HT1080 (cell line): ENCODE measurements at places on chromosomes 11 and 22.

GRCh38 chr22:38954414-38955043 lies 2.9 kb upstream of the APOBEC3A start:
- DNase-seq = no peak

GRCh38 chr22:17137170-17137569 lies 16.0 kb upstream of the TMEM121B start:
- no peak for DNase-seq

DNA sequence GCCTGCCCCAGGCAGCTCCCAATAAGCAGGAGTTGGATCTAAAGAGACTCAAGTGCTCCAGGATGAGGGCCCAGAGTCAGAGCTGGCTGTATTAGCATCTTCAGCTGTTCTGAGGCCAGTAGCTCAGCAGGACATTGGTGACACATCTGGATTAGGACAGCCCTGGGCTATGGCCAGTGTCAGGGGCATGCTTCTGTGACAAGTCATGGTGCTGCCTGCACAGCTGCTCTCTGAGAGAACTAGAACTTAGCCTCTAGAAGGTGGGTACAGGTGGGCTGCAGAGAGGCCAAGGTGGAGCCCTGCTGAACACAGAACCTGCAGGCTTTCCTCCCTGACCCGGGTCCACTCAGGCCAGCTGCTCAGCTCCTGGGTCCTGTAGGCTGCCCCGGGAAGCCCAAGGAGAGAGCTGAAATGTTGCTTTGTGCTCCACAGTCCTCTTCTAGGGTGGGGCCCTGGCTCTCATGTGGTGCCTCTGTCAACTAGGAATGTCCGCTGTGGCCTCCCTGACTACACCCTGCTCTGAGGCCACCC lies 426.9 kb downstream of the SOX6 start:
- no peak for DNase-seq

DNA sequence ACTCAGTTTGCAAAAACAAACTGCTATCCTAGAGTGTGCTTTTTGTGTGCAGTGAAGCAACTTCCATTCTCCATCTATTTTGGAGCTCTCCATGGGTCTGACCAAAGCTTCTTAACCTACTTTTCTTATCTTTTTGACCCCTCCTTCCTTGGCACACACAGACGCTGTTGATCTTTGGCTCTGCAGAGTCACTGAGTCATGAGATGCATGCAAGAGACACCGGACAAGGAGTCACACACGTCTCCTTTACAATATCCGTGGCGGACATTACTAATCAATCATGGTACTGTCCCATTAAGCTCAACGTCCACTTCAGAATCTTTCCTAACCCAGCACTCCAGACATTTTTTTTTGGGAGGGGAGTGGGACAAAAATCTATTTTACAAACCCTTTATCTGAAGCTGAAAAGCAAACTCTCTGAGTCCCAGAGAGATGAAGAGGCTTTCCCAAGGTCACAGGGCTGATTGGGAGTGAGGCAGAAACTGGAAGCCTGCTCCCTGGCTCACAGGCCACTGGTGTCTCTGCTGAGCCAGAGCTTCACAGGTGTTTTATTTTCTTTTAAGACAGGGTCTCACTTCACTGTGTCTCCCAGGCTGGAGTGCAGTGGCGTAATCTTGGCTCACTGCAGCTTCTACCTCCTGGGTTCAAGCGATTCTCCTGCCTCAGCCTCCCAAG lies 165.8 kb upstream of the SYT13 start:
- peak; percentile 6 for DNase-seq
